ENCODE measurements at places on chromosomes 5 and 9.

- no peak for DNase-seq
Measured at GRCh38 chr5:123401320-123401719, 21.9 kb downstream of the CEP120 start.

DNA sequence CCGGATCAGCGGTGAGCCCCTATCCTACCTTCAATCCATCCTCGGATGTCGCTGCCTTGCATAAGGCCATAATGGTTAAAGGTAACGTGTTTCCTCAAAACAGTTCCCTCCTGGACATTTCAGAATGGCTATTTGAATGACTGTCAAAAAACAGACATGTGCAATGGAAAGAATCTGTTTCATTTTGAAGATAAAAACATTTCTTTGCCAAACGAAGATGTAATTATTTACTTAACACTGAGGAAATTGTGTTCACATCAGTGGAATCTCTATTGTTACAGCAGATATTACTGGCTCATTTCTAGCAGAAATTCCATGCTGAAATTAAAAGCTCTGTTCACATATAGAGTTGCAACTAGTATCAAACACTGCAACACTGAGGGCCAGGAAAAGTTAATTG lies 7.1 kb downstream of the ANXA1 start:
- no peak for DNase-seq

GRCh38 chr9:133701321-133701980 lies 36.7 kb downstream of the SARDH start:
- DNase-seq = no peak

DNA sequence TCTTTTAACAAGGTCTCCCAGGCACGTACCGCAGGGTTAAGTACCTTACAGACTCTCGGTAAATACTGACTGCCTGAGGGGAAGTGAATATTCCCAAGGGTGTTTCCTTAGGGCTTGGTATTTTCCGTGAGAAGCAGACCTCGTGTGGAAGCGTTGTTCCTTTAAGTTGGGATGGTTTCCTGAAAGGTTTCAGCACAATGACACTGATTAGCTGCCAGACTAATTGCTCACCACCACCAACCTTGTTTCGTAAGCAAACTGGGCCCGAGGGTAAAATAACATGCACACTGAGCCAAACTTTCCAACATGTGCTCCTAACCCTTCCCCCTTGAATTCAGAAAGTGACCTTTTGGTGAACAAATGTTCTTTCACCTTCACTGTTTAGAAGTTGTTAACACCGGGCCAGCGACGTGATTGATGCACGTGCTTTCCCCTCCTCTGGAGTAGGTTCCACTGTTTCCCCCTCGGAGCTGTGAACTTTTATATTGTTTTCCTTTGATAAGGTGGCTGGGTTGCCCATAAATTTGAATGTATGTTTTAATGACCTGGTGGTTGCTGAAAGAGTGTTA lies 128.1 kb upstream of the RPS23 start:
- DNase-seq = no peak

- DNase-seq = no peak
Measured at GRCh38 chr9:111719541-111719940, 58.1 kb downstream of the GNG10 start.

DNA sequence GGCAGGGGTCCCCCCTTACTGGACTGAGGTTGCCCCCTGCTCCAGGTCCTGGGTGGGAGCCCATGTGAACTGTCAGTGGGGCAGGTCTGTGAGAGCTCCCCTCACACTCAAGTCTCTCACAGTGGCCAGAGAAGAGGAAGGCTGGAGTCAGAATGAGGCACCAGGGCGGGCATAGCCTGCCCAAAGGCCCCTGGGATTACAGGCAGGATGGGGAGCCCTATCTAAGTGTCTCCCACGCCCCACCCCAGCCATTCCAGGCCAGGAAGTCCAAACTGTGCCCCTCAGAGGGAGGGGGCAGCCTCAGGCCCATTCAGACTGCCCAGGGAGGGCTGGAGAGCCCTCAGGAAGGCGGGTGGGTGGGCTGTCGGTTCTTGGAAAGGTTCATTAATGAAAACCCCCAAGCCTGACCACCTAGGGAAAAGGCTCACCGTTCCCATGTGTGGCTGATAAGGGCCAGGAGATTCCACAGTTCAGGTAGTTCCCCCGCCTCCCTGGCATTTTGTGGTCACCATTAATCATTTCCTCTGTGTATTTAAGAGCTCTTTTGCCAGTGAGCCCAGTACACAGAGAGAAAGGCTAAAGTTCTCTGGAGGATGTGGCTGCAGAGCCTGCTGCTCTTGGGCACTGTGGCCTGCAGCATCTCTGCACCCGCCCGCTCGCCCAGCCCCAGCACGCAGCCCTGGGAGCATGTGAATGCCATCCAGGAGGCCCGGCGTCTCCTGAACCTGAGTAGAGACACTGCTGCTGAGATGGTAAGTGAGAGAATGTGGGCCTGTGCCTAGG lies at the start of gene CSF2:
Gene CSF2 (plus strand): TSS at position 559 of the 783 bp plus-strand sequence. CDS start 35 bp downstream, at position 594.
- DNase-seq = no peak

GRCh38 chr5:40321514-40321913 lies 358.2 kb upstream of the PTGER4 start:
- DNase-seq = no peak
